ENCODE measurements at places on chromosomes 1 and 21.
A peak's percentile ranks its signal among the peaks of the same experiment; 100 is the strongest.

DNA sequence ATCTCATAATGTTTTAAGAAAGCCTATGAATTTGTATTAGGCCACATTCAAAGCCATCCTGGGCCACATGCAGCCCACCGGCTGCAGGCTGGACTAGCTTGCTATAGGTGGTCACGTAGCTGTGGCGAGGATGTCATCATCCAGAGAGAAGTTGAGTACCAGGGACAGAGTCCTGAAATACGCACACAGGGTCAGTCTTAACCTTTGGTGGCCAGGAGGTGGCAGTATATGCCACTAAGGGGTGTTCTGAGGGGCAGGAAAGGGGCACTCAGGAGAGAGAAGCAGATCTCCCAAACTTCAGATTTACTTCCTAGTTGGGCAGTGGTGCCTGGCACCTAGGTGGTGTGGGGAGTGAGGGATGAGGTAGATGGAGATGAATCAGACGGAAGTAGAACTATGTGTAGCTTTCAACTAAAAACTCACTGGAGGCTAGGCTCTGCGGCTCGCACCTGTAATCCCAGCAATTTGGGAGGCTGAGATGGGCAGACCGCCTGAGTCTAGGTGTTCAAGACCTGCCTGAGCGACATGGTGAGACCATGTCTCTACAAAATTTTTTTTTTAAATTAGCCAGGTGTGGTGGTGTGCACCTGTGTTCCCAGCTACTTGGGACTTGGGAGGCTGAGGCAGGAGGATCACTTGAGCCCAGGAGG lies 16.3 kb upstream of the CDK18 start:
- DNase-seq, result peak; percentile 78

DNA sequence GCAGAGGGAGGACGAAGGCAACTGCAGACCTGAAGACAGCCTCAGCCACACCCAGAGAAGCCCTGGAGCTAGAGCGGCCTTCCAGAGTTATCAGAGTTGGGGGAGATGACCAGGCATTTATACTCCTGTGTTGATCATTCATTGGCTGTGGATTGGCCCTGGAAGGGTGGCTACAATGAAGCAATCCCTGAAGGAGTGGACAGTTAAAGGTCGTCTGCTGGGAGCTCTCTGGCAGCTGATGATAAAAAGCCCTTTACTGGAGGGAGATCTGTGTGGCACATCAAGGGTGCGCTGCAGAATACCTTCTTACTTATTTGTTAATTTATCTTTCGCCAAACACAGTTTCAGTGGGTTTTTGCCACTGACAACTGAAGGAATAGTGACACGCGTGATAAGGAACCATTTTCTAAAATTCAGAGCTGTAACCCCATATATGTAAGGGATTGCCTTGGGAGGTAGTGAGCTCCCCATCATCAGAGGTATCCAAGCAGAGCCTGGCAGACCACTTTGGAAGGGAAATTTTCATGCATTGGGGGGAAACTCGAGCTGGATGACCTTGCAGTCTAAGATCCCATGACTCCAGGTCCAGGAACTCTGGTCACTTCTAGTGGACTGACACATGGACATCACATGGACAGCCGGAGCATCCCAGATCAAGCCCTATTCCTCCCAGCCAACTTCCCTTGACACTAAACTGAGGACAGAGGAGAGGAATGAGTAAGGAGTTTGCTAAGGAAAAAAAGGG lies 126.4 kb upstream of the GADD45A start:
- DNase-seq, result no peak

GRCh38 chr1:92747735-92748134 lies 37.2 kb downstream of the EVI5 start:
- DNase-seq, result no peak

DNA sequence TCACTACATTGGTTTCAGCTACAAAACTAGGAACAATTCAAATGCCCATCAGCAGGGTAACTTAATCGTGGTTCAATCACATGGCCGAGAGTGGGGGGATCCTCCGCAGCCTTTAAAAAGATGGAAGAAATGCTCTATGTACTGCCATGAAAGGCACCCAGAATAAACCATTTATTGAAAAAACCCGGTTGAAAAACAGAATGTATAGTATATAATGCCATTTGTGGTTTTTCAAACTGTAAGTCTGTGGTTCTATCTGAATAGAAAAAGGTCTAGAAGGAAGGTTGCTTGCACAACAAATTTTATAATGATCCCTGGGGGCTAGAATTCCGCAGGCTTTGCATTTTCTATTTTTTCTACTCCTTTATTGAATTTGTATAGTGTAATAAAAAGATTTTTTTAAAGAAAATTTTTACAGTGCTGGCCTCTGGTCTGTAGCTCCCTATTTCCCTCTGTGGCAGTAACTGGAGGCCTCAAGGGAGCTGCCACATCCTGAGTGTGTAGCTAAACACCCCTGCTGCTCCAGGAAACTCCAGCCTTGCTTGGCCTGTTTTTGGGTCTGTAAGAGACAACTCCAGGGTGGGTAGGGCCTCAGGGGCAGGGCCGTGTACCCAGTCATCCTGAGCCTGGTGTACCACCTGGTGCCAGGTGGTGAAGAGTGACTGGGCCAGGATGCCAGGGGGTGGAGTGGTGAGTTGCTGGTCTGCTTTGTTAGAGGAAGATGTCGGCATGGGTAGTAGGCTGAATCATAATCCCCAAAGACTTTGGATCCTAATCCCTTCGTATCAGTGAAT lies 51.5 kb upstream of the EPS8L3 start:
- no peak for DNase-seq

DNA sequence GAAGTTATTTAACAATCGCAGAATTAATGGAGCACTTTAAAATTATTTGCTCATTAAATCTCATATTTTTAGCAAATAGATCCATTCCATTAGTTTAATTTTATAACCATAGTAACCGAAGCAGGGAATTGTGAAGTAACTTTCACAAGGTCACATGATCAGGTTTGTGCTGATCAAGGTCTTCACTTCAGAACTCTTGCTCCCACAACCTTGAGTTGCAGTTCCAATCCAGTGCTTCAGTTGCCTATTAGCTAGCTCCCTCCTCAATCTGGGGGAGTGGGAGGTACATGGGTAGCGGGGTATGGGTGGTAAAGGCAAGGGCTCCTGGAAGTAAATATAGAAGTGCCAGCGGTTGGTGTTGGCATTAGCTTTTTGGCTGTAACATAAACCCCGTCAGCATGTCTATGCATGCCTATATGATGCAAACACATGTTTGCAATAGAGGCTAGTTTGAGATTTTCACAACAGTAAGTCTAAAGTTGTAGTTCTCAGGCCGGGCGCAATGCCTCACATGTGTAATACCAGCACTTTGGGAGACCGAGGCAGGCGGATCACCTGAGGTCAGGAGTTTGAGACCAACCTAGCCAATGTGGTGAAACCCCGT lies 5.8 kb downstream of the ATP5IF1 start:
- no peak for DNase-seq

DNA sequence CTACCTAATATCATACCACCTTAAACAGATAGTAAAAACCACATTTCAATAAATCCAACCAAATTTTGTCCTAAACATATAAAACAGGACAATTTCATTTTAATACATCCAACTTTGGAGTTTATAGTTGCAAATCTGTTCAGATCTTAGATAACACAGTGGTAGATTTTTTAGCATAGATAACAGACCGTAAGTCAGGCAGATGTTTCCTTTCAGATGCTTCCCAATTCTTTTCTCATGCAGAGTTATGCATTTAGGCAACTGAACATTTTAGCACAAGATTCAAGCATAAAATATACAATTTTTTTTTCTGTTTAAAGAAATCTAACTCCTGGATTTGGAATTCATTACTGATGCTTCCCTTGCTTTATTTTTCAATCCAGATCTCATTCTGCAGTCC lies 156.5 kb upstream of the ZNHIT6 start:
- no peak for DNase-seq

DNA sequence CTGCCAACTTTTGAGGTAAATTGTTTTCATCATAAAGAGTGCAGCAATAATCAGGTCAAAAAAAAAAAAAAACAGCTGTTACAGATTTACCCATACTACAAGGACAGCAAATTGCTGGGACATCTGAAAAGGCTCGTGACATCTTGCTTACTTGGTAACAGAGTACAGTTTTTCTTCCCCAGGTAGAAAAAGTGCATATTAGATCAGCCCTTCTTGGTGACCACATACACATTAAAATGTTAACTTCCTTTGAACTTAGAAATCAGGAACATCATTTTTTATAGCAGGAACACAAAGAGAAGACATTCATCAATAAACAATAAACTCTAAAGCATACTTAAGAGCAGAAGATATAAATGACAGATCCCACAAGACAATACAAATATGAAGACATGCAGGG lies 16.1 kb downstream of the TP53BP2 start:
- DNase-seq, result no peak

DNA sequence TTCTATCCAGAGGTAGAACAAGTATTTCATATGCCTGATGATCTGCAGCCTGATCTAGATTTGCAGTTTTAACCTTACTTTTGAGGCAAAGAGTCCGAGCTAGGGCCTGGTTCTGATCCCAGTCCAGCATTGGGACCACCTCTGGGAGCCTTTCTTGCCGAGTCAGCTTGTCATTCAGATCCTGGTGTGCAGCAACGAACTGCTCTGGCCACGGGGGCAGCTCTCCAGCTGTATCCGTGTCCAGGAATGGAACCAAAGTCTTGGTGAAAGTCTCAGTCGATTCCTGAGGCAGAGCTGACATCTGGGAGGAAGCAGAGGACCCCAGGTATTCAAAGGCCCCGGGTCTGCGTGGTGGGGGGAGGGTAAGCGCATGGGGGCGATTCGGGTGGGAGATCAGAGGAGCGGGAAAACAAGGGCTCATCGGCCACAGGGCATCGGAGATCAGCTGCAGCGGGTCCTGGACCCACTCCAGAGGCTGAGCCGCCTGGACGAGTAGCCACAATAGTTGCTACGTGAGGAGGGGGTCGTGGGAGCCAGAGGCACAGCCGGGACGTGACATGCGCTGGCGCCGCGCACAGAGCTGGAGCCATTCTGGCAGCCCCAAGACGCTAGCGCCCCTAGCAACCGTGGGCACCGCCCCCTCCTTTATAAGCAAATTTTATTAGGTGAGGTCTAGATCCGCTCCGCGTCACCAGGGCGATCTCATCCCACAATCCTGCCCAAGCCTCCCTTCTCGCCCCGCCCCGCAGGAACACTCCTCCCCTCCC lies 32.4 kb upstream of the BSDC1 start:
- no peak for DNase-seq

- DNase-seq, result no peak
These were observed 18.8 kb upstream of the SELP start for GRCh38 chr1:169648709-169649108.

DNA sequence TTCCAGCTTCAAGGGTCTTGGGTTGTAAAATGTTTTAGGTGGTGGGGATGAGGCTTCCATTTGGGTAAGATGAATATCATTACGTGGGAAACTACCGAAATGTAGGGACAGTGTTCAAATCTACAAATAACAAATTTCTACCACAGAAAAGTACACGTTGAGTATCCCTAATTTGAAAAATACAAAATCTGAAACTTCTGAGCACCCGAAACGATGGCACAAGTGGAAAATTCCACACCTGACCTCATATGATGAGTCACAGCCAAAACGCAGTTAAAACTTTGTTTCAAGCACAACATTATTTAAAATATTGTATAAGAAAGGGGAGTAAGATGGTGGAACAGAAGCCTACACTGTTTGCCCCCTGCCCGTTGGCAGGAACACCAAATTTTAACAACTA lies 8.8 kb upstream of the HENMT1 start:
- no peak for DNase-seq

DNA sequence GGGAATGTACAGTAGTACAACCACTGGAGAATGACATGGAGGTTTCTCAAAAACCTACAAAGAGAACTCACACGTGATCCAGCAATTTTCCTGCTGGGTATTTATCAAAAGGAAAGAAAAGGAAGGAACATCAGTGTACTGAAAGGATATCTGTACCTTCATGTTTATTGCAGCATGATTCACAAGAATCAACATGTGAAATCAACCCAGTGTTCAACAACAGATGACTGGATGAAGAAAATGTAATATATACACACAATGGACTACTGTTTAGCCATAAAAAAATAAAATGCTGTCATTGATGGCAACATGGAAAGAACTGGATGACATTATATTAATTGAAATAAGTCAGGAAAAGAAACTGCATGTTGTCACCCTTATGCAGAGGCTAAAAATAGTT lies 19.0 kb upstream of the CYP4A11 start:
- DNase-seq, result no peak
